KG1 (cell line): ENCODE measurements at places on chromosomes 6 and 20.

- no peak for DNase-seq
Measured at GRCh38 chr20:53855733-53856132, 214.7 kb downstream of the BCAS1 start.

DNA sequence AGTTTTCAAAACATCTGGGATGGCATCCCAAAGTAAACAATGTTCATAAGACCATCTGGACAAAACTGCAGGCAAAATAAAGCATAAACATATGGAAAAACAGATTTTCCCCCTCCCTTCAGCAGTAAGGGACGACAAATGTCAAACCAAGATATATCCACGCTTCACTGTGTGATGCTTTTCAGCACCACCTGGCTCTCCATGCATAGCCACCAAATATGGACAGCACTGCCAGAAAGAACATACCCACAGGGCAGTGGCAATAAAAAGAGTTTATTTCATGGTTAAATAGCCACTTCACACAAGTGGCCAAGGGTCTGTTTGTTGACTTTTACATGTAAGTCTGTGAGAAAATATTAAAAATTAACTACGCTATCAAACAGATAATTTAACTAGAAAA, 23.1 kb downstream of the USP45 start:
- DNase-seq: no peak

DNA sequence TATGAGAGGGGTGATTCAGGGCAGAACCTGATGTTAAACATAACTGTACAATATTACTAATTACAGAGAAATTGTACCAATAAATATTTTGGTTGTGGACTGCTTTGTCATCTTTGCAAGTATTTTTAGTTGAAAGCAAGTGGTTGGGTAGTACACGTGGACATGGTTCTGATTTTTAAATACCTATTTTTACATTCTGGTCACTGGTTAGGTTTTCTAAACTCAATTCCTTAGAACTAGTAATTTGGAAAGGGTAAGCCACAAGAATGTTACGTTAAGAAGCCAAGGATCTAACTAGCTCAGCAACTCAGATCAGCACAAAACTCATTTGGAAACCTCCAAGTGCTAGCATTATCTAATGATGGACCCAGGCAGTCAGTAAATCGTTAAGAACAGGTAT, 2.7 kb downstream of the EPB41L2 start:
- no peak for DNase-seq

DNA sequence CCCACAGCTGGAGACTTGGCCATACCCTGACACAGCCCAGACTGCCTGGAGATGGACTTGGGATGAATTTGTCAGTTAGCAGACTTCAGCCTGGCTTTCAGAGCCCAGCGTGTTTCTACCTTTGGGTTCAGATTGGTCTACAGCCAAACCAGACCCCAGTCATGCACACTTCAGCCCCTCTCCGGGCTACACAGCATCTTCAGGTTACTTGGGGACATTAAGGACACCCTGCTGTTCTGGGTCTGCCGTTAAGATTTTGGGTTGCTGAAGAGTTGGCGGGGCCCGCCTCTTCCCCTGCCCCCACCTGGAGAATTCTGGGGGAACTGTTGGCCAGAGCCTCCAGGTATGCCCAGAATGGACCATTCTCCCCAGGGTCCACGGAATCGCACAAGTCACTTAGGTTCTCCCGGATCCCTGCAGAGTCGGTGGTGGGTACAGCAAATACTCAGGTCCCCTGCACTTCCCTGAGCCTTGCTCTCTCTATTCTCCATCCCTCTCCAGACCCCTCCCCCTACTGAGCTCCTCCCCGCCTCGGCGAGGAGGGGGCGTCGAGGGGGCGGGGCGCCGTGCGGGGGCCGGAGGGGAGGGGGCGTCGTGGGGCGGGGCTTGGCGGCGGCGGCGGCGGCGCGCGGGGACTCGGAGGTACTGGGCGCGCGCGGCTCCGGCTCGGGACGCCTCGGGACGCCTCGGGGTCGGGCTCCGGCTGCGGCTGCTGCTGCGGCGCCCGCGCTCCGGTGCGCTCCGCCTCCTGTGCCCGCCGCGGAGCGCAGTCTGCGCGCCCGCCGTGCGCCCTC, at the start of gene PTK7:
Gene PTK7 (plus strand): TSS at position 645 of the 794 bp plus-strand sequence. CDS start 175 bp downstream, outside the sequence.
- DNase-seq: no peak

DNA sequence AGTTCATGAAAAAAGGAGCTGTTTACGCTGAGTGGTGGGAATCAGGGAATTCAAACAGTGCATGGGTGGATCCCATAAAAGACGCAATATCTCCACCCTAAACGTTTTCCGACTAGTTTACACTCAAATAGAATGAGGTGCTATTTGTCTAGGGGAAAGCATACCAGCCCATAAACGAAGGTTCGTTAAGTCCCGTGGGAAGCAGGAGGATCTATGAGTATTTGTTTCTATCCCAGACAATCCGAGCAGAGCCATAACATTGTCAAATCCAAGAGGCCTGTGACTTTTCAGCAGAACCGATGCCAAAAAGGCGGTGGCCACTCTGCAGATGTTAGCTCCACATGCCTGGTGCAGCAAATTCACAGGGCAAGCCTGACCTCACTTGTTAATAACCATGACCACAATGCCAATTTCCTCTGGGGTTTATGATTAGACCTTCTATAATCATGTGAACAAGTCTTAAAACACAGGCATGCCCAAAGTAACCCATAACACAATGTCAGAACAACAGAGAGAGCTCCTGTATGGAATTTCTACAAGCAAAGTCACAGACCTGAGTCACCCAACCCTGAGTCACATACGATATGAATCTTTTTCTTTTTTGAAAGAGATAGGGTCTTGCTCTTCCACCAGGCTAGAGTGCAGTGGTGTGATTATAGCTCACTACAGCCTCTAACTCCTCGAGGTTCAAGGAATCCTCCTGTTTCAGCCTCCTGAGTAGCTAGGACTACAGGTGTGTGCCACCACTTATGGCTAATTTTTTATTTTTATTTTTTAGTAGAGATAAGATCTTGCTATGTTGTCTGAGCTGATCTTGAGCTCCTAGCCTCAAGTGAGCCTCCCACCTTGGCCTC, 123.3 kb downstream of the KIF13A start:
- DNase-seq: no peak

DNA sequence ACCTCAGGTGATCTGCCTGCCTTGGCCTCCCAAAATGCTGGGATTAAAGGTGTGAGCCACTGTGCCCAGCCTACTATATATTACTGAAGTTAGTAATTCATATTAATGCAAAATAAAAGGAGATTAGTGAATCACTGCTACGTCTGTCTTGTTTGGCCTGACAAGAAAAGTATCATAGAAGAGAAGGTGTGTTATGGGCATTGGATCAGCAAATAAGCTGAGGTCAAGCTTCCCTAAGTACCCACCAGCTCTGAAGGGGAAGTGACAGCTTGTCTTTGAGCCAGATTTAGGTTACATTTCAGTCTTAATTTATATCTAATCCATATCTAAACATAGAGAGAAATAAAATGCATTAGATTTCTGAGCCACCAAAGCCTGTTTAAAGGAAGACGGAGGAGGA, 7.1 kb downstream of the SGK1 start:
- no peak for DNase-seq

DNA sequence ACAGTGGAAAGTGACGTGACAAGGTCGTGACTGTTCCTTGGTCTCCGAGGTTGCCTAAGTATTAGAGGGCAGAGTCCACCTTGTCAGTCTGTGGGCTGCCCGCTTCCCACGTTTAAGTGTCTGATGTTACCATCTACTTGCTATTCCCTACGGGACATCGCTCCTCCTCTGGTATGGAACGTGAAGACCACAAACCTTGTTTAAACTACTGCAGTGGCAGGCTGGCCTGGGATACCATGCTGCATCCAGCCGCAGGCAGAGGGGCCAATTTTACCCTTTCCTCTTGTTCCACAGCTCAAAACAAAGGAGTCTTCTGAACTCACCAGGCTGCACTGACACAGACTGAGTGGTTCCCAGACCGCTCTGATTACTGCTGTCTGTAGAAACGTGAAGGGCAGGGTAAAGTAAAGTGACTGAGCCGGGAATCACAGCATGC, 275.9 kb downstream of the FOXC1 start:
- DNase-seq: no peak

GRCh38 chr20:43955750-43956191, 41.1 kb downstream of the TOX2 start:
- no peak for DNase-seq

DNA sequence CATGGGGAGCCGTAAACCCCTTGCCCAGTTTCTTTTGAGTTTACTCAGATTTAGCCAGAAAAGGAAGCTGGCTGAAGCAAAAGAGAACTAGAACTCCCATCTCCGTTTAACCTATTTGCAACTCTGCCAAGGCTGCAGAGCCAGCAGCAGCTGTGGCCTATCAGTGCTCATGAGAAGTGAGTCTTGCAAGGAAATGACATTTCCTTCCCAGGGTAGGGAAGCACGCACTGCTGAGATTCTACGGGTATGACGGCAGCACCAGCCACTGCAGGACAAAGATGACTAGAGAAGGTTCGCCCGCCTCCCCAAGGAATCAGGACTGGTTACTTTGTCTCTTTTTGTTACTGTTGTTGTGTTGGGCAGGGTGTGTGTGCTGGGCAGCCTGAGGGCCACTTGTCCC, 47.6 kb downstream of the PPP1R3G start:
- DNase-seq: no peak

GRCh38 chr20:15251171-15251570, 913.8 kb upstream of the FLRT3 start:
- no peak for DNase-seq

DNA sequence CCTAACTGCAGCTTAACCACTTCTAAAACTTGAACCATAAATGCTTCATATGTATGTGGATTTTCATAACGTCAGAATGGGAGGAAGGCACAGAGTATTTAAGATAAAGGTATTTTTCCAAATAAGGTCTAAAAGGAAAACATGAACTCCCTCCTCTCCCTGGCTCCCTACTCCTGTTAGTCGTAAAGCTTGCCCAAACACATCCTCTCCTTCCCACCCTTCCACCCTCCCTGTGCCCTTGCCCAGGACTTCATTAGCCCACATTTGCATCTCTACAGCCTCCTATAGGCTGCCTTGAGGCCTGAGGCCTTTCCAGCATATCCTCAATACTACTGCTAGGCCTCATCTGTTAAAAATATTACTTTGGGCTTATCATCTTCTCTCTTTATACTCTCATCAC, 17.1 kb upstream of the SMIM13 start:
- no peak for DNase-seq

- no peak for DNase-seq
Measured at GRCh38 chr6:151257985-151258445, 18.2 kb downstream of the AKAP12 start.

DNA sequence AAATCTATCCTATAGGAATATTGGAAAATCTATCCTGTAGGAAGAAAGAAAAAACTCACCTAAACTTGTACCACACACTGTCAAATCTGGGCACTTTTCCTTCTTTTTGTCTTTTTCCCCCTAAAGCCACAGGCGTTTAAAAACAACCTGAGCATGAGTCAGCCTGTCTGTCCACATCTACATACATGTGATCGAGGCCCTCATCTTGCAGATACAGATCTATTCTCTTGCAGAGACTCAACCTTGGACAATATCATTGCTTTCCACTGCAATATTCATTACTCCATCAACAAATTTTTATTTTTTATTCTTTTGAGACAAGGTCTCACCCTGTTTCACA, 95.9 kb upstream of the IYD start:
- DNase-seq: no peak

DNA sequence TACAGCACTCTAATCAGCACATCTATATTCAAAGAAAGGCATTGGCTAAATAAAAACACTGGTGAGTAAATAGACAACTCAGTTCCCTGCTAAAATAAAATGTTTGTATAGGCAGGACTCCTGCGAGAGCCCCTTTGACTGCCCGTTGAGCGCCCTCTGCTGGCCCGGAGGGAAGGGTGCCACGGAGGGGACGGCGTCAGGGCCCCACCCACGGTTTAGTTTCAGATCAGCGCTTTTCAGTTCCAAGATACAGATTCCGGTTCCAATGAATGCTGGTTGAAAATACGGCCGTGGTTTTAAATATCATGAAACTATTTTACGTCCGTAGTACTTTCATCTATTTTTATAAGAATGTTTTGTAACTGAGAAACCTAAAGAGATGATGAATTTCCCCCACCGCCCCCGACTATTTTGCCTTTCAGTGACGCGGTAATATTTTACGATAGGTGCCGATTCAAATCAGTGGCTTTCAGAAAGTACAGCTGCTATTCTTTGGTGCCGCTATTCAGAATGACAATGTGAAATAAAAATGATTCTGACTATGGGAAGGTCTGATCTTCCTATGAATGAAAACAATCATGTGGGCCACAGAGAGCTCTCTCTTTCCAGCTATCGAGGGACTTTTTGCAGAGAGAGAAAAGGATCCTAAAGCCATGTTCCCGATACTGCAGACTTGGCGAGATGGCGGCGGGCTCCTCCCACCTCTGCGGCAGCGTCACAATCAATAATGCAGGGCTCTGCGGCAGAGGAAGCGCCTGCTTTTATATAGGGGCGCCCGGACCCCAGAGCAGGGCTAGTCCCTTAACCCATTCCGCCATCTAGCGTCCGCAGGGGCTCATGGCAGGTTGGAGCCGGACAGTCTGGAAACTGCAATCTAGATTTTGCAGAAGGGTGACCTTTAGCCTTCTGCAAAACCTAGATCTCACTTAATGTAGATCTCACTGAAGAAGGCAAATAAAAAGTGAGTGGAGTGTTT, 10.6 kb upstream of the CCN6 start:
- DNase-seq: peak; percentile 81

DNA sequence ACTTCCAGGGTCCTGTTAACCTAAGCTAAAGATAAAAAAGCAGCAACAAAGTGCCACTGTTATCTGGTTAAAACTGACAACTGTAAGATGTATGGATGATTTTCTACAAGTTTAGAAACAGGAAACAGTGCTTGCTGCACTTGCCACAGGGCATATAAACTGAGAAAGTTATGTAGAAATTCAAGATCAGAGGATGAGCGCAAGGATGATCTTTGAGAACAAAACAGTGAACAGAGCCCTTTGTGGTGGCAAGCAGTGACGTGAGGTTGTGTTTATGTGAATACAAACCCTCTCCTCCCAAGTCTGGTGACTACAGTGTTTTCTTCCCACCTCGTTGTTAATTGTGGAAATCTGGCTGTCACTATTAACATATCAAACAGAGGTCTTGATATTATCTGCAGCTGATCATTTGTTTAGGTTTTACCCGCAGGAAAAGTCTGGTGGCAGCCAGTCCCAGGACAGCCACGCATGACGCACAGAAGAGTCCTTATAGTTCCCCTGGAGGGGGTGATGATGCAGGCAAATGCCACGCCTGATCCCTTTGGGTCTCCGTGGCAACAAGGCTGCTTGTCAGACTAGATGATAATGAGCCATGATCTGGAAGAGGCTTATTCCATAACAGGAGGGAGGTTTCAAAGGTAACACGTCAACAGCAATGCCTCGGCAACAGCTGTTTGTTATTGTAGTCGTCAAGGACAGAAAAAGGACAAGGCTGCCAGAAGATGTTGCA, 43.1 kb upstream of the TNFAIP3 start:
- peak; percentile 11 for DNase-seq

DNA sequence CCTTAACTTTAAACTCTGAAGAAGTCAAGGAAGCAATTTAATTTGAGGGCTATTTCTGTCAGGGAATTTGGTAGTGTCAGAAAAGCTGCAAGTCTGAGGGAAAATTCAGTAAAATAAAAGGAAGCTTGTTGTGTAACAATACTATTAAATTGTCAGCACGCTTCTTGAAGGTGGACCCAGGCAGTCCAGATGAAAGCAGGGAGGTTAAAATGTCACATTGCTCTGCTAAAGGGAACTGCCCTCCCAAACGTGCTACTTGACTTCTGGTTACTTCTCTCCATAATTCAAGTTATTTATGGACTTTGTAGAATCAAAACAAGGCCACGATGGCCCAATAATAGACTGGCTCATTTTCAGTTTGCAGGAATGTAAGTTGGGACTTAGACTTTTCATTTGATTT, 28.2 kb upstream of the ARMC2 start:
- no peak for DNase-seq

GRCh38 chr6:54903884-54904283, 57.3 kb downstream of the FAM83B start:
- no peak for DNase-seq
